CD14-positive monocyte (primary cell): ENCODE measurements at places on chromosomes 12 and 14.

DNA sequence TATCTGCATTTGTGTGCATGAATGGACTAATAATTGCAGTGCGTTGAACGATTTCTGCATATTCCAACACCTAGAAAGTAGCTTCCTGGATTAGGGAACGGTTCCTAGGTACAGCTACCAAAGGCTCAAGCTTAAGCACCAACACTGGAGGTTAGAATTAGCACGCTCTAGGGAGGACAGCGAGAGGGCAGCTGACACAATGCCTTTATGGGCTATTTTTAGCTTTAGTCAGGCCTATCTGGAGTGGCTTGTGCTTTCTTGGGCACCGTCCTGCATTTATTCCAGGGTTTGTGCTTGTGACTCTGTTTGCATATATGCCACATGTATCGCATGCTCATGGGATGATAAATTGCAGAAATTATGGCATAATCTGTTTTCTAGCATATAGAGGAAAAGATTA lies 13.7 kb downstream of the ETV6 start:
- no peak for DNase-seq

DNA sequence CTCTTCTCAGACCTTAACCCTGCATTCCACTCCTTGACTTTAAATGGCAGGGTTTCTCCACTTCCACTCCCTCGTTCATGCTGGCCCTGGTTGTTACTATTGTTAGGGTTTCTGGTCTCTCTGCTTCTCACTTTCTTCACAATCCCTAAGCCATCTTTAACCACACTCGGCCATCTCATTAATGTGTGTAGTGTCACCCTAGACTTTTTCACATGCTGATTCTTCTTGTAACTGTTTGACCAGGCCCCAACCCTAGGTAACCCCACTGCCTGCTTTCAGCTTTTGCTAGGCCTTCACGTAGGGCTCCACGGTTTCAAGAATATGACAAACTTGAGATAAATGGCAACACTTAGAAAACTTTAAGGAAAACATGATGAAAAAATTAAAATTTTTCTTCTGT lies 195.1 kb downstream of the IPO8 start:
- DNase-seq: no peak

GRCh38 chr14:101237252-101237616 lies 324.1 kb upstream of the DIO3 start:
- DNase-seq: no peak

GRCh38 chr12:21248679-21249078 lies 86.0 kb downstream of the SLCO1A2 start:
- no peak for DNase-seq

- DNase-seq: no peak
Measured at GRCh38 chr12:26845984-26846383, 13.0 kb upstream of the ITPR2 start.

DNA sequence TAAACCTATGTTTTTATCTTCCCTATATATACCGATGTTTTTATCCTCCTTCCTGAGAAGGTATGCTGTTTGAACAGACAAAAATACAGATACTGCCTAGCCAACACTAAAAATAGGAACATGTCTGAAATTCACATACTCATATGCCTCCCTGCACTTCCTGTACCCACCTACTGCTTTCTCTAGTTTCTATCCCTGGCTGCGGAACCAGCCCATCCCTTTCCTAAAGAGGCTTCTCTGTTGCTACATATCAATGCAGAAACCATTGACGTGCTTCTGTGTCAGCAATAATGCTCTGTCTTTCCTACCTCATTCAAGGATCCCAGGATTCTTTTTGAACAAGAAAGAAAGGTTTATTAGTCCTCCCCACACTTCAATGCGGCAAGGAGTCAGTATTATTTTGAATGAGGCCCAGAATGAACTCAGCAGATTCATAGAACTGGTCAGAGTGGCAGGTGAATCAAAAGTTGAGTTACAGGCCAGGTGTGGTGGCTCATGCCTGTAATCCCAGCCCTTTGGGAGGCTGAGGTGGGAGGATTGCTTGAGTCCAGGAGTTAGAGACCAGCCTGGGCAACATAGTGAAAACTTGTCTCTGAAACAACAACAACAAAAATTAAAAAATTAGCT lies 67.8 kb upstream of the NAP1L1 start:
- peak; percentile 70 for DNase-seq

GRCh38 chr12:112514926-112515642 lies 96.3 kb downstream of the PTPN11 start:
- no peak for DNase-seq

DNA sequence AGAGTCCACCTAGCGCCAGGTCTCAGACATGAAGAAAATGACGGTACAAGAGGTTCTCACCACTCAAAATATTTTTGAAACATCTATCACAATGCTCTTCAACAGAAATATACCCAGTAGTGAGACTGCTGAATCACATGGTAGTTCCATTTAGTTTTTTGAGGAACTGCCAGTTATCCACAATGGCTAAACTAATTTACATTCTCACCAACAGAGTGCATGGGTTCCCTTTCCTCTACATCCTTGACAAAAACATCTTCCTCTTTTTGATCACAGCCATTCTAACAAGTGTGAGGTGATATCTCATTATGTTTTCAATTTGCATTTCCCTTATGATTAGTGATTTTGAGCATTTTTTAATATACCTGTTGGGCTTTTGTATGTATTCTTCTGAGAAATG lies 5.7 kb upstream of the GPR65 start:
- peak; percentile 92 for DNase-seq
